ENCODE measurements at places on chromosomes 4 and X.

GRCh38 chr4:30721185-30722091 is 1.3 kb downstream of the PCDH7 start:
- DNase-seq, result peak; percentile 77

GRCh38 chrX:132270699-132271098 is 51.5 kb upstream of the RAP2C start:
- no peak for DNase-seq

DNA sequence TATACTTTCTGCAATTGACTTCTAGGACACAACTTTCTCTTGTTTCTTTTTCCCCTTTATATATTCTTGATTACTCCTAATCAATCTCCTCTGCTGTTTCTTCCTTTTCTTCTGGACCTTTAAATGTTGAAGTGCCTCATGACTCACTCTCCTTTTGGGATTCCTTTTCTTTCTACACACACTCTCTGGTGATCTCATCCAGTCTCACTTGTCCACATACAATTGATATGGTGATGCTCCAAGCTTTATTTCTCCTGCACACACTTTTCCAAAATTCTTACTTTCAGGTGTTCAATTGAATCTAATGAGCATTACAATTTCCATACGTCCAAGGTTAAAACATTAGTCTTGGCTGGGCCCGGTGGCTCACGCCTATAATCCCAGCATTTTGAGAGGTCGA is 794.8 kb upstream of the EPHA5 start:
- DNase-seq, result no peak

GRCh38 chr4:77185686-77186085 is 28.7 kb downstream of the CCNG2 start:
- no peak for DNase-seq

GRCh38 chrX:129830494-129830893 is 13.2 kb downstream of the ZDHHC9 start:
- no peak for DNase-seq

DNA sequence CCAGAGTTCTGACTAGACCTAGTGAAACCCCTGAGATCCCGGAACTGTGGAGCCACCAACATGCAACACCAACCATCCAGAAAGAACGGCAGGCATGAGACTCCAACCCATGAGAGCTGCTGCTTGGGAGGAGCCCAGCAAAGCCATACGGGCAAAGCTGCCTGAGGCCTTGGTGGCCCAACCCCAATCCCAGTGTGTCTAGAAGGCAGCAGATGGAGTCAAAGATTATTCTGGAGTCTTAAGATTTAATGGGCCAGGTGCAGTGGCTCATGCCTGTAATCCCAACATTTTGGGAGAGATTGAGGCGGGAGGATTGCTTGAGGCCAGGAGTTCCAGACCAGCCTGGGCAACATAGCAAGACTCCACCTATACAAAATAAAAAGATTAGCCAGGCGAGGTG is 49.2 kb upstream of the PDK3 start:
- no peak for DNase-seq

DNA sequence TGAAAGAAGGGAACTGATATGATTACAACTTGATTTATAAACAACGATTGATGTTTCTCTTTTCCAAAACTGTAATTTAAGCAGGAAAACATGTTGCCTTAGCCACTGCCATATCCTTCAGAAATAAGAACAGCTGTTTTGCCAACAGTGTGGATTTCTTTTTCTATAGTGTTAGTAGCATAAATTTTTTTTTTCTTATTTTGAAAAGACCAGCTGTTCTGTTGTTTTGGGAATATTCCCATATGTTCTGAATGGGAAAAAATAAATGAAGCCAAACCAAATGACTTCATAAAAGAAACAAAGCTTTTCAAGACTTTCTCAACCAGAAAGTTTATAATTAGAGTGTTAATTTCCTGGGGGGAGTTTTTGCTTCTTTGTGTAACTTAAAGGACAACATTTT is 83.9 kb upstream of the ARHGAP24 start:
- no peak for DNase-seq

DNA sequence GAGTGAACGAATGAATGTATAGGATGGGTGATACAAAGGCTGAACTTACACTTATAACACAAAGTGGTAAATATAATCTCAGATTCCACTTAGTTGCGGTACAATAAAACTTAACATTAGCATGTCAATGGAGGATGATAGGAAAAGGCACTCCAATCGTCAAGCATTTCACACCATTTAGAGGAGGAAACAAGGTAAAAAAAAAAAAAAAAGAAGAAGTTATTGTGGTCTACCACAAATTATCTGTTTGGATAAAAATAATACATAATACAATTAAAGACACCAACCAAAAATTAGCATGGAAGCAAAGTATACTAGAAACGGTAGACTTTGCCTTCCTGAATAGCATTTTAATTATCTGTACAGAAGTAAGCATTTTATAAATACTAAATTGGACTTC is 205.5 kb downstream of the PPP3CA start:
- no peak for DNase-seq

DNA sequence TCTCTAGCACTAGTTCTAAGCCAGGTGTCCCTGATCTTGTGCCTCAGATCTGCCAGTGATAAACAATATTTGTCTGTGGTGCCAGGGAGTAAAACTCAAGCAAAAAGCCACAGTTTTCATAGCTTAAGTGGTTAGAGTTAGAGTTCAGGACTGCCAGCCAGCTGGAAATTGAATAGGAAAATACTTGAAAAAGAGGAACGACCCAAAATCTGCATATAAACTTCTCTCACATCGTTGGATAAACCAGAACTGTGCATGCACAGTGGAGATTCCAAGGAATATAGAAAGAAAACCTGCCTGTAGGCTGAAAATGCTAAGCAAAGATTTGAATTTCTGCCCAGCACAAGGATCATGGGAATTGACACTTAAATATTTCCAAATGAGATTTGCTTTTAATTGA is 35.0 kb upstream of the GNPDA2 start:
- DNase-seq, result no peak

DNA sequence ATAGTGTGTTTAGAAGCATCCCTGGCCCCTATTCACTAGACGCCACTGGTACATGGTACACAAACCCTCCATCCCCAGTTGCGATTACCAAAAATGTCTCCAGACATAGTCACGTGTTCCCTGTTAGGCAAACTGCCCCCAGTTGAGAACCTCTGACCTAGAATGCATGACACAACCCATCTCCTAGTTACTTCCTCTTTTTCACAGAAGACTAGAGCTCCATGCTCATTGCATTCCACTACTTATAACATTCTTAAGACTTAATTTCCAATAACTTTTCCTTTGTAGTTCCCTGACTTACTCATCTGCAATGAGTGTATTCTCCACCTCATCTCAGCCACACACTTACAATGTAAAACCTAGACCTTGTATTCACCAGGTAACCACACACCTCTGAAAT is 68.6 kb downstream of the PRSS12 start:
- no peak for DNase-seq

DNA sequence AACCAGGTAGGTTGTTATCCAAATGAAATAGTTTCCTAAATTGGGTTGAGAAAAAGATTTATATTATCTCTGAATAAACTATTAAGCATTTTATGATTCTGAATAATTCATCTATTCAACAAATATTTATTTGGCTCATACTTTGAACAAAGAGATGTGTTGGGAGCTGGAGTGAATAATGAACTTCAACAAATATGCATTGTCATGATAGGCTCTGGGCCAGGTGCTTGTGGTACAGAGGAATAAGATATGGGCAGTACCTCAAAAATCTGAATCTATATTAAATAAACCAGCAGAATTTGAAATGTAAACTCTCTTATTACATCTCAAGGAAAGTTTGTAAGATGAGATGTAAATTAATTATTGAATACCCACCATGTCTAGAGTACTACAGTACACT is 75.7 kb upstream of the DCLK2 start:
- DNase-seq, result no peak

- no peak for DNase-seq
Observed at GRCh38 chr4:163467082-163467770, 6.3 kb downstream of the TKTL2 start.

Measured in nephron progenitor cell (in vitro differentiated cells).